ENCODE measurements at places on chromosomes 5 and 9. TPM values are rescaled to one million over a fixed set of nuclear protein-coding genes. Genes with fewer than 3 reads are reported as not detected.

The PTGS1 gene
- 12.5 TPM for total RNA-seq

- no peak for DNase-seq
Measured at GRCh38 chr5:61405511-61406295, 73.6 kb downstream of the ZSWIM6 start.

- no peak for DNase-seq
Measured at GRCh38 chr9:132506977-132507669, 75.3 kb upstream of the BARHL1 start.

The BTNL8 gene
- not detected for total RNA-seq

GRCh38 chr5:91042936-91043255 is 340.2 kb downstream of the ARRDC3 start:
- DNase-seq: no peak

GRCh38 chr9:88852794-88853193 is 138.5 kb upstream of the S1PR3 start:
- DNase-seq: no peak

DNA sequence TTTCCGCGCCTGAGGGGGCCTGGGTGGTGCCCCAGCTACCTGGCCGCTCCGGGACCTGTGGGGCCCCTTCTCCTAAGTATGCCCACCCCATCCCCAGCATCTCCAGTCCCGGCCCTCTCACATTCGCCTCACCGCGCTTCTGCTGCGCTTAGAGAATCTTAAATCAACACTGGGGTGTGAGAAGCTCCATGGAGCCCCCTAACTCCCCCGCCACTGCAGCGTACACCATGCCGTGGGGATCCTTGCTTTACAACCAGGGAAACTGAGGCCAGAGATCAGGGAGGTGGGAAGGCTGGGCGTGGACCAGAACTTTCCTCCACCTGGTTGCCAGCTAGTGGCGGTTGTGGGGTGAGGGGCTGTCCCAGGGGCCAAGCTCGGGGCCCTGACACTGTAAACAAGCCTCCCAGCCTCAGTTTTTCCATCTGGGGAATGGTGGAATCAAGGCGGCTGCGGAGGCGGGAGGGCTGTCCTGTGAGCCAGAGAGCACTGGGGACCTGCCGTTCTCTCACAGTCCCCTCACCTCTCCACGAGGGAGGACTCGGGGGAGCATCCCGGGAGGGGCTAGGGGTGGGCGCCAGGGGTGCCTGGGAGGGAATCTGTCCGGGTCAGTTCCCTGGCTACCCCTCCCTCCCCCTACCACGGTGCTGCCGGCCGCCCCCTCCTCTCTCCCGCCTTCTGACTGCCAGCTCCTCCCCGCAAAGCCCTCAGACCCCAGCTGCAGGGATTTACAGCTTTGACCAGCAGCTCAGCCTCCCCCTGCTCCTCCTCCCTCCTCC is 161.2 kb downstream of the C9orf50 start:
- DNase-seq: no peak

DNA sequence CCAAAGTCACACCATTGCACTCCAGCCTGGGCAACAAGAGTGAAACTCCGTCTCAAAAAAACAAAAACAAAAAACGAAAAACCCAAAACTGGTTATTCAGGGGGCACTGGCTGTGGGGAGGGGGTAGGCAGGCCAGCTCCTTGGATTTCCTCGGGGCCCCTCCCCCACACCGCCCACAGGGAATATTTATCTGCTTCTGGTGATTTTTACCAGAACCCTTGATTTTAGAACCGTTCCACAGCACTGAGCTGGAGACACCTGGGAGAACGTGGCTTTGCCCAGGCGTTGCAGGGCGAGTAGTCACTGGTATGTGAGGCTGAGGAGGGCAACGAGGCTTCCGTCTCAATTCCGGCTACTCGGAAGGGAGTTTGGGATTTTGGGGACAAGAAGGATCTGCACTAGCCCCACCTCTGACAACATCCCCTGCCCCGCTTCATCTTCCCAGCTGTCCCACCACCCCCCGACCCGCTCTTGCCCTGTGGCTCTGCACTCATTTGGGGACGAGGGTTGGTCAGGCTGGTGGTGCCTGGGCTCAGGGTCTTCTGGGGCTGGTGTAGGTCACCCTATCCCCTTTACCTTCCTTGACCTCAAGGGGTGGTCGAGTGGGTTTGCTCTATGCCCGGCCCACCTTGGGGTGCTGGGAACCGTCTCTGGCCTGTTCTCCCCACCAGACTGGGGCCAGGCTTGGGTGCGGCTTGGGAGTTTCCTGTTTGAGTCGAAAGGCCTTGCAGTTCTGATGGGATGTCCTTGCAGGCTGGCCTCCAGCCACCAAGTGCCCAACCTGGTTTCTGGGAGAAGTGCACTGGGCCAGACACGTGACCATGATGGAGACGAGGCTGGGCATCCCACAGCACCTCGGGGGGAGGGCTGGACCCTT is 3.5 kb downstream of the AHRR start:
- no peak for DNase-seq

GRCh38 chr9:111842313-111842712 is 47.6 kb upstream of the SHOC1 start:
- DNase-seq: no peak

The FCN1 gene
- total RNA-seq: 3.1 TPM

- no peak for DNase-seq
Measured at GRCh38 chr5:144131261-144131660, 39.2 kb downstream of the YIPF5 start.

DNA sequence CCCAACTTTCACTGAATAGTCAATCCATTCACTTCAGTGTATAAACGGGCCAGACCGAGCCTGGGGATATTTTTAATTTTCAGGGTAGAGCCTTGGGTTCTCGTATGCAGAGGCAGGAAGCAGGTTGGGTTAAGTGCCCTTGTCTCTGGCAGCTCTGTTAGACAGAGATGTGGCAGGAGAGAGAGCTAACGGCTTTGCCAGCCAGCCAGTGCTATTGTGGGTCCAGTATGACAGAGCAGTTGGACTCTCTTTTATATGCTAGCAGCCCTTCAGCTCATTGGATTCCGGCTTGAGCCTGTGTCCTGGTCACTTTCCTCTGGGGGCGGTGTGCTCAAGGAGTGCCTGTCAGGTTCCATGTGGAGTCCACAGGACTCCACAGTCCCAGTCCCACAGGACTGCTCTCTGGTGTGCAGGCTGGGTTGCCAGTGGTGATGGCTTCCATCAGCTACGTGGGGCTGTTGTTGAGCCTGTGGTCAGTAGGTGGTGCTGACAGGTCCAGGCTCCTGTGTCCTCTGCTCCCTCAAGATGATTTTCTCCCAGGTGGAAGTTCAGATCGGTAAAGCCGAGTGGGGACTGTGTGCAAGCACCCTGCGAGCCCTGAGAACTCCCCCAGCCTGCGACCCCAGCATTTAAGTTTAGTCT is 14.3 kb downstream of the CLTA start:
- DNase-seq: no peak

- no peak for DNase-seq
Measured at GRCh38 chr9:6566409-6567139, 79.0 kb downstream of the GLDC start.

- no peak for DNase-seq
Measured at GRCh38 chr9:127128341-127129072, 6.1 kb upstream of the ANGPTL2 start.

DNA sequence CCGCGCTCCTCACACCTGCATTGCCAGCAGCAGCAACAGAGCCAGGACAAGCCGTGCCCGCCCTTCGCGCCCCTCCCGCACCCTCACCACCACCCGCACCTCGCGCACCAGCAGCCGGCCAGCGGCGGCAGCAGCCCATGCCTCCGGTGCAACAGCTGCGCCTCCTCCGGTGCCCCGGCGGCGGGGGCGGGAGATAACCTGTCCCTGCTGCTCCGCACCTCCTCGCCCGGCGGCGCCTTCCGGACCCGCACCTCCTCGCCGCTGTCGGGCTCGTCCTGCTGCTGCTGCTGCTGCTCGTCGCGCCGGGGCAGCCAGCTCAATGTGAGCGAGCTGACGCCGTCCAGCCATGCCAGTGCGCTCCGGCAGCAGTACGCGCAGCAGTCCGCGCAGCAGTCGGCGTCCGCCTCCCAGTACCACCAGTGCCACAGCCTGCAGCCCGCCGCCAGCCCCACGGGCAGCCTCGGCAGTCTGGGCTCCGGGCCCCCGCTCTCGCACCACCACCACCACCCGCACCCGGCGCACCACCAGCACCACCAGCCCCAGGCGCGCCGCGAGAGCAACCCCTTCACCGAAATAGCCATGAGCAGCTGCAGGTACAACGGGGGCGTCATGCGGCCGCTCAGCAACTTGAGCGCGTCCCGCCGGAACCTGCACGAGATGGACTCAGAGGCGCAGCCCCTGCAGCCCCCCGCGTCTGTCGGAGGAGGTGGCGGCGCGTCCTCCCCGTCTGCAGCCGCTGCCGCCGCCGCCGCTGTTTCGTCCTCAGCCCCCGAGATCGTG is 517 bp downstream of the KCNN2 start:
- DNase-seq: no peak

DNA sequence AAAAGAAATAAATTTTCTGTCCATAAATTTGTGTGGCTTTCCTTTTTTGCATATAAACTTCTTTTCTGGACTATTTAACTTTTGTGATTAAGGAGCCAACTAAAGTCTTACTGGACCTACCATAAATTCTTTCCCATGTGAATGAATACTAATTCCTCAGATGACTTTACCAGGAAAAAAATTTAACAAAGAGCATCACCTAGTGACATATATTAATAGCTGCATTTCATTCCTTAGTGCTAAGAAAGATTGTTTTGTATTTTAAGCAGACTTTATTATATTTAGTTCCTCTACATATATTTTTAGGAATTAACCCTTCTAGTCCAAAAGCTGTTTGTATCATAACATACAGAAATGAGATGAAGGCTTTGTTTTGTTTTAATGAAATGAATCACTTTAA is 64.4 kb downstream of the C9orf85 start:
- DNase-seq: no peak

The STKLD1 gene
- 0.75 TPM for total RNA-seq

DNA sequence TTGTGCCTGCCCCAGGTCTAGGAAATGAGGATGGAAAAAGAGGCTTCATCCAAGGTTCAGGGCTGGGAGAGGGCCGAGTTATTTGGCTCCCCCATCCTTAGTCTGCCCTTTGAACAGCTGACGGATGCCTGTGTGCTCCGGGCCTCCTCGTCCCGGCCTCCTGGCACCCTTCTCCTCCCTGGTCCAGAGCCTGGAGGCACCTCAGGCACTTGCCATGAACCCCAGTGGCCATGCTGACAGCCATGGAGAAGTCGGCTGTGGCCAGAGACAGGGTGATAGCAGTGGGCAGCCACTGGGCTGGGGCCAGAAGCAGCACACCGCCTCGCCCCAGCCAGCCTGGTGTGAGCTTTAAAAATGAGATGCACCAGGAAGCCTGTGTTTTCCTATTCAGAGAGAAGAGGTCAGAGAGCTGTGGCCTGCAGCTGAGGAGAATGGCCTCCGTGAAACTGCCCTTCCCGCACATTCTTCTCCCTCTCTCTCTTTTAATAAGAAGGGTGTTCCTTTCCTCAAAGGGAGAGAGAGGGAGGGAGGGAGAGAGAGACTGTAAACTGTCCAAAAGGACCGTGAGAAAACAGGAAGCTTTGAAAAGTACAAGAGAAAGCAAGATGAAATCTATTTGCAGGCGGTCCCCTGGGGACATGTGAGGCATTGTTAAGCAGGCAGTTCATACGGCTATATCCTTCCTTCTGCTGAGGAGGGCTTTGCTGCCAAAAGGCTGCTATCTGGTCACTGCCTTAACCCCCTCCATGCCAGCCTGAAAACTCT is 55.3 kb downstream of the ZNF366 start:
- peak; percentile 56 for DNase-seq

The COL27A1 gene
- total RNA-seq: 59.2 TPM

DNA sequence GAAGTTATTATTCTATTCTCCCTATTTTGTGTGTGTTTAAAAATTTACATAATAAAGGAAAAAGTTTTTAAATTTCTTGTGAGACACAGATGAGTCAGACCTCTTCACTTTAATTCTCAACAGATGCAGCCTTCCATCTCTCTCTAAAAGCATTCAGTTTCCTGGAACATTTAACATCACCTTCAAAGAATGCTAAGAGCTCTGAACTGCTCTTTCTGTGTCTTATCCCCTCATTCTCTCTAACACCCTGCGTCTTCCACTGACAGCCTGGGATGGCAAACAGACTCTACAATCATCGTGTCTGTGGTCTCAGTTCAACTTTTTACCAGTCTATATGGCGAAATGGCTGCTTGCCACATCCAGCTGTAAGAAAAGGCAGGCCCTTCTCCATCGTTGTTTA is 173.0 kb downstream of the HINT1 start:
- DNase-seq: no peak

DNA sequence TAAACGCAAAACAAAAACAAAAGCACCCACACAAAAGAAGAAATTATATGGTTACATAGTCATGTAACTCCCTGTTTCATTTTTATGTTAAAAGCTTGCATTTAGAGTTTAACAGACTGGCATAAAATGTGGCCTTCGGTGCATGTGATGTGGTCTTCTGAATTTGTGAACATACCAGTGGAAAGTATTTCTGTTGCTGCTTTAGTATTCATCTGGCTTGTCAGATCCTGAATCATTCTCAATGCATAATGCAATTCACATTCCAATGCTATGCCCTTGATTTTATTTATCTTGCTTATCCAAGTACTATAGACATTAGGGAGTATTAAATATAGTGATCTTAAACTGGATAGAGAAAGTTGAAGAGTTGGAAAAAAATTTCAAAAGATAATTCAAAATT is 740.2 kb upstream of the ZNF608 start:
- no peak for DNase-seq

DNA sequence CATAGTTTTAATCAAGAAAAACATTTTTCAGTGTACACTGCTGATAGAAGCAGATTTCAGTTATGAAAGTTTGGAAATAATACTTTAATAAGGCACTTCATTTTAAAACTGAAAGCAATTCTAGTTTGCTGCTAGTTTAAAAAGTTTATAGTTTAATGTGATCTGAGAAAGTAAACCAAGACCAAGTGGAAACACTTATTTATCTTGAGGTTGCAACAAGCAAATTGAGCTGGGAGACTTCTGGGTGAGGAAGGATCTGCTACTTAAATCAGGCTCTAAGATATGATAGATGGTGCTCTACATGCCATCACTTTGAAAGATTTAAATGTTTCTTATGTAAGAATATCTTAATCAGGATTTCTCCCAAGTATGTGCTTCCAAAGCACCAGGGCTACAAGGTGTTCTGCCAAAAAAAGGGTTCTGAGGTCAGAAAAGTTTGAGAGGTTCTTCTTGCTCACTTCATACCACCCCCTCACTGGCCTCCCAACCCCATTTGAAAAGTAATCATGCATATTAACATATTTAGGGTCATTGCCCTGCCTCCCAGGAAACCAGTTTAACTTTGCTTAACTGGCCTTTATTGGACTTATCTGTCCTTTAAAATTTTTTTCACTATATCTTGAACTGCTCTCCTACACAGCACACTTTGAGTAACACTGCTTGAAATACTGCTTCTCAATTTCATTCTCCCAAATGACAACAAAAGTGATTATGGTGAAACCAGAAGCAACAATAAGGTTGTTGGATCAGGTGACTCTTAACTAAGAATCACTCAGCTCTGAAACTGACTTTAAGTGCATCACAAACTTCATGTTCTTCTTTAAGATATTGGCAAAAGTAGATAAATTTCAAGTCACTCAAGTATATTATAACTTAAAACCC is 15.5 kb downstream of the SLC44A1 start:
- no peak for DNase-seq
